ENCODE measurements at places on chromosomes 1 and 21.

DNA sequence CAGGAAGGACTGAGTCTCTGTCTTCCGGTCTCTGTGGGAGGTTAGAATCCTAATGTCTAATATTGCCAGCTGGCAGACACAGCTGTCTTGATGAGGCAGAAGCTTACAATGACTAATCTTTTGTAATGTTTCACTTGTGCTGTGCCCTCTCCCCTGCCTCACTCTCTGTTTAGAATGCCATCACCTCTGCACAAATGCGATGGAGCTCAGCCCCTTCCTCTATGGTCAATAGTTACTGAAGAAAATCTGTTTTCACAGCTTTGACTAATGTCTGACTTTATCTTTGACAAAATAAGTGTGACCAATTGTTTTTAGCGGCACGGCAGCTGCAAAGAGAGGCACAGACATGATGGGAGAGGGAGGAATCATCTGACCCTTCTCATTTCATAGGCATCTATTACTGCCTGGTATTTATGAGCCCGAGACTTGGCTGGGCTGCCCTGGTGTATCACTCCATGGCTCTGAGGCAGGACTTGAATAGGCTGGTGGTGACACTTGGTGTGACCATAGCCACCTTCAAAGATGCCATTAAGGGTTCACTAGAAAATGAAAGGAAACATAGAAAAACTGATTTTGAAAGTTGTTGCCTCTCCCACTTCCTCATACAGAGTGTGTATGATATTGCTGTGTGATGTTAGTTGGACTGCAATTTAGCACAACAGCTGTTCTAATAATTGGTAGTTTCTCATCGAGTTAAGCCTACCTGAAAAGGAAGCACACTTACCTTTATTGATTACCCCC, 163.2 kb upstream of the NBPF11 start:
- DNase-seq, result no peak

GRCh38 chr1:112335351-112335750, 60.7 kb upstream of the CTTNBP2NL start:
- no peak for DNase-seq

DNA sequence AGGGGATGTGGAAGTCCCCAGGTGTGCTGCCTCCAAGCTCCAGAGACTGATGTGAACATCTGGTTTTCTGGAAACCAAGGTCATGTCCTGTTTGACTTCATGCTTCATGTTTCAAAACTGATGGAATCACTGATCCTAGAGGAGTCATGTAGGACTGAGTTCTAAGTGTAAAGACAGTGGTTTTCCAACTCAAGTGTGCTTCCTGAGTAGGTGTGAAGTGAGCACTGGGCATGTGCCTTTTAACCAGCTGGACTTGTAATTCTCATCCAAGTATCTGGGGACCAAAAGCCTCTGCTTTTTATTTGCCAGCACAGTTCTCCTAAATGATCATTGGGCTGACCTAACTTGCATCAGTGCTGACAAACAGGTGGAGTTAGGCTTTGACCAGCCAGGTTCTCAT, 36.9 kb downstream of the ABCA4 start:
- DNase-seq, result no peak

DNA sequence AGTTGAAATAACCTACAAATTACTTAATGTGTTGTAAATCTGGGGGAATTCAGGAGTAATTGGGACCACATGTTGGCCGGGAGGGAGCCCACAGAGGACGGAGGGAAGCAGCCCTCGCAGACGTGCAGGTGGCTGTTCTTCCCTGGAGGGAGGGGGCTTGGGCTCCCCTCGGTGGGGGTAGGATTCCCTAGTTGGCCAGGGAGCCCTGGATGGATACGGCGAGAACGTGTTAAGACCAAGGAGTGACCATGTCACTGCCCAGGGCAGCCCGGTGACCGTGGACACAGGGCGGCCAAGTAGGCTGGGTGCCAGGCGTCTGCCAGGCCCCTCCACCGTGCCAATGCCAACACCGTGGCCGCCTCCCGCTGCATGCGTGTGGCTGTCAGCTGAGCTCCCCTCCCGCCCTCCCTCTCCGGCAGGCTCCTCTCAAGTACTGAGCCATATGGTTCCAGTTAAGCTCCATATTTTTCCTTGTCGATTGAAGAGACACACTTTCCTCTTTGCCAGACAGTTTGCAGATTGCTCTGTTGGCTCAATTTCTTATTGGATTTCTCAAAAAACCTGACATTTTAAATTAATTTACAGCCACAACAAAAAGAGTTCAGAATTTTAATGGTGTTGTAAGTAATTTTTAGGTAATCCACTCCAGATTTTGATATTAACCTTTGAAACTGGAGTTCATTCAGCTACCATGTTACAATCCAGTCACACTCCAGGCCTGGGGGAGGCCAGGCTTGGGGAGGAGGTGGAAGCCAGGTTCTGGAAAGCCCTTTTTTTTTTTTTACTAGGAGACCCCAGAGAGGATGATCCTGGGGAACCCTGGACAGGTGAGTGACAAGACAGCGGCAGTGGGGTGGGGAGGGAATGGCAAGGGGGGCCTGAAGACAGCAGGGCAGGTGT, 71.2 kb downstream of the CASZ1 start:
- no peak for DNase-seq

DNA sequence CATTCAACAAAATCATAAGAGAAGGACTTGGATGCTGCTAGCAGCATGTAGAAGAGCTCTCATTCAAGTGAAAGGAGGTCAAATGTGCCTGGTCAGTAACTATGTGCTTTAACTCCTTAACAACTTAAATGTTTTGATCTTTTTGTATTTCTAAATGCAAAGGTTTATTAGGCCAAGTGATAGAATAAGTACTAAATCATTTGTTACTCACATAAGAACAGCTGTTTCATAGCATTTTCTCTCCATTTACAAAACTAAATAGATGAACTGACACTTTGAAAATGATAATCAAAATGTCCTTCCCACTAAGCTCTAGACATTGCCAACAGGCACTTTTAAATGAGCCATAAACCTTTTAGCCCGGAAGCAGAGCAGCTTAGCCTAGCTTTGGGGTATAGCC, 254.3 kb upstream of the PRMT6 start:
- no peak for DNase-seq

DNA sequence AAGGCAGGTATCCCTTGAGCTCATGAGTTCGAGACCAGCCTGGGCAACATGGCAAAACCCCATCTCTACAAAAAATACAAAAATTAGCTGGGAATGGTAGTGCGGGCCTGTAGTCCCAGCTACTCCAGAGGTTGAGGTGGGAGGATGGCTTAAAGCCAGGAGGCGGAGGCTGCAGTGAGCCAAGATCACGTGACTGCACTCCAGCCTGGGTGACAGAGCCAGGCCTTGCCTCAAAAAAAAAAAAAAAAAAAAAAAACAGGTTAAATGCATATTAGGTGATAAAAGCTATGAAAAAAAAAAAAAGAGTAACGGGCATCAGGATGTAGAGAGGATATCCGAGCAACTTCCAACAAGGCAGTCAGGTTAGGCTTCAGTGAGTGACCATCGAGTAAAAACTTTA, 2.8 kb upstream of the SRRM1 start:
- no peak for DNase-seq

GRCh38 chr1:22611530-22611947, 24.9 kb upstream of the C1QA start:
- DNase-seq, result peak; percentile 75

GRCh38 chr1:85225624-85226380, 25.0 kb upstream of the SYDE2 start:
- no peak for DNase-seq

DNA sequence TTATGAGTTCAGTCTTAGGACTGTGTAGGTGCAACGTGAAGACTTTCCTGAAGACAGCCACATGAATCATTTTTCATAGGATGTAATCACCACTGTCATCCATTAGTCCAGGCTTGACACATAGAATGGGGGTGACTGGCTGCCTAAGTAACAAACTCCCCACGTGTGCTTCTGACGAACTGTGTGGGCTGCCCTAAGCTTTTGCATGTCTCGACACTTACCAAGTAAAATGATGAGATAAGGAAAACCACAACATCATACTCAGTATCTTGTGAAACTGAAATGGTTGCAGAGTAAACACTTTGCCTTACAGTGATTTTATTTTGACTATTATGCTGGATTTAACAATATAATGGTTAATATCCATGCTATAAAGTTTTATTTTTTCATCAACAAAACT, 19.5 kb downstream of the ERG start:
- peak; percentile 89 for DNase-seq

- DNase-seq, result peak; percentile 81
Observed at GRCh38 chr1:182394055-182394775, 2.6 kb upstream of the GLUL start.

- DNase-seq, result peak; percentile 76
Observed at GRCh38 chr1:52296345-52296744, 69.7 kb downstream of the CC2D1B start.

DNA sequence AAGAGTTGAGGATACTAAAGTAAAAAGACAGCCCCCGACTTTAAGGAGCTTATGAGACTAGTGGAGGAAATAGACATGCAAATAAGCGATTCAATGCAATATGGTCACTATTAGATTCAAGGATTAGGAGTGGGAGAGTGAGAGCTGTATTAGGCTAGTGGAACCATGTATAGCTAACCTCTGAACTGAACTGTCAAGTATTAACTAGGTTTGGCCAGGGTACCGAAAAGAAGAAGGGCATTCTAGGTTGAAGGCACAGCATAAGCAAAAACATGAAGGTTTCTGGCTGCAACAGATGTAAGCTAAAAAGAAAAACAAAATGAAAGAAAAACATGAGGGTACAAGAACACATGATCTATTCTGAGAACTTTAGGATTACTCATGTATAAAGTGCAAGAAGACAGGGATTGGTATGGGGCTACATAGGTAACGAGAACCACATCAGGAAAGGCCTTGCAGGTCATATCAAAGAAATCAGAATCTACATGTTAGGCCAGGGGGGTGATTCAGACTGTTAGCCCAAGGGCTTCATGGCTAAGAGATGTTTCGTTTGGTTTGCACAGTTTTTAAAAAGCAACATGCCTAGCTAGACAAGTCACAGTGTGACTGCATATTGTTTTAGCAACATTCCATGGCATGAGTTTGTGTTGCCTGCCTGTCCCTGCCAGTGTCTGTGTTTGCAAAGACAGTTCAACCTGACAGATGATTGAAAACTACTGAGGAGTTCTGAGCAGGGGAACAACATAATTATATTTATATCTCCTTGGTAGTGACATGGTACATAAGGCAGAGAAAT, 54.4 kb upstream of the HAO2 start:
- DNase-seq, result no peak

DNA sequence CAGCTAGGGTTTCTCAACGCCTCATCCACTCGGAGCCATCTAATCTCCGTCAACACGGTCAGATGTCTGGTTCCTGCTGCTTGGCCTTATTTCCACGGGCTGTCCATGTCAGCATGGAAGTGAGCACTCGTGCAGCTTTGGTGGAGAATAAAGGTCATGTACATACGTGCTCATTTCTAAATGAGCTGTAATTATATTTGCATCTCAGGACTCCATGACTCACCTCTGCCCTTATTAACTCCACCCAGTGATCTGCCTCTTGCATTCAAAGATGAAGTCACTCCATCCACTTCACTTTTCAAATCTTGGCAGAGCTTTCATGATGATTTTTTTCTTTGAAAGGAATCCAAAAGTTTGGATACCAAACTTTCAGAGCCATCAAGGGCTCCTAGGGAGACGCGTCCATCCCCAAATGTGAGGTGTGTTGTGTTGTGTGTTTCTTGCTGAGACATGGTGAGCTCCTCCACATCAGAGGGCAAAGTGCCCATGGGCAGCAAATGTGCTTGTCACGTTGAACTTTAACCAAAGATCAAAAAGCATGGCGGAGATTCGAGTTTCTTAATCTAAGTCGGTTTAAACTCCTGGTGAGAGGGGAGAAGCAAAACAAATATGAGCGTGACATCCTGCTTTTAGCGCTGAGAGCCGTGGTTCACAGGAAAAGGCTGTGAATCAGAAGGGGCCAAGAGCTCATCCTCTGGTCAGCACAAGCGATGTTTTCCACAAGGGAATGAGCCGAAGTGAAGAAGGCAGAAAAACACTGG, 68.6 kb upstream of the ERRFI1 start:
- no peak for DNase-seq

DNA sequence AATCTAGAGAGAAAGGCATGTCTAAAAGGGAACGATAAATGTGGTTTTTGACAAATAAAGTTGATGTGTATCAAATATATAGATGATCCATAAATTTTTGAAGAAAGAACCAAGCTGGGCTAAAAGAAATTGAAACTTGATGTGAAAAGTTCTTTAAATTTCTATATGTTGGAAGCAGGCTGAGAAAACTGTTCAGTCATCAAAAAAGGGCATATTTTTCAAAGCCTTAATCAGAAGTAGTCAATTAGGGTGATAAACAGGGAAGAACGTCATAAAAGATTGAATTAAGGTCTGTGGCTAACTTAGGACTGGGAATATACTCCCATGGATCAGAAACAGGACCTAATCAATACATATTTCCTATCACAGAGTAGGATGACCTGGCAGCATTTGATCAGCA, 211.4 kb upstream of the ZRANB2 start:
- DNase-seq, result no peak

GRCh38 chr1:76595024-76595423, 272.3 kb upstream of the ST6GALNAC5 start:
- no peak for DNase-seq

GRCh38 chr1:204744107-204744779, 58.7 kb upstream of the LRRN2 start:
- no peak for DNase-seq

DNA sequence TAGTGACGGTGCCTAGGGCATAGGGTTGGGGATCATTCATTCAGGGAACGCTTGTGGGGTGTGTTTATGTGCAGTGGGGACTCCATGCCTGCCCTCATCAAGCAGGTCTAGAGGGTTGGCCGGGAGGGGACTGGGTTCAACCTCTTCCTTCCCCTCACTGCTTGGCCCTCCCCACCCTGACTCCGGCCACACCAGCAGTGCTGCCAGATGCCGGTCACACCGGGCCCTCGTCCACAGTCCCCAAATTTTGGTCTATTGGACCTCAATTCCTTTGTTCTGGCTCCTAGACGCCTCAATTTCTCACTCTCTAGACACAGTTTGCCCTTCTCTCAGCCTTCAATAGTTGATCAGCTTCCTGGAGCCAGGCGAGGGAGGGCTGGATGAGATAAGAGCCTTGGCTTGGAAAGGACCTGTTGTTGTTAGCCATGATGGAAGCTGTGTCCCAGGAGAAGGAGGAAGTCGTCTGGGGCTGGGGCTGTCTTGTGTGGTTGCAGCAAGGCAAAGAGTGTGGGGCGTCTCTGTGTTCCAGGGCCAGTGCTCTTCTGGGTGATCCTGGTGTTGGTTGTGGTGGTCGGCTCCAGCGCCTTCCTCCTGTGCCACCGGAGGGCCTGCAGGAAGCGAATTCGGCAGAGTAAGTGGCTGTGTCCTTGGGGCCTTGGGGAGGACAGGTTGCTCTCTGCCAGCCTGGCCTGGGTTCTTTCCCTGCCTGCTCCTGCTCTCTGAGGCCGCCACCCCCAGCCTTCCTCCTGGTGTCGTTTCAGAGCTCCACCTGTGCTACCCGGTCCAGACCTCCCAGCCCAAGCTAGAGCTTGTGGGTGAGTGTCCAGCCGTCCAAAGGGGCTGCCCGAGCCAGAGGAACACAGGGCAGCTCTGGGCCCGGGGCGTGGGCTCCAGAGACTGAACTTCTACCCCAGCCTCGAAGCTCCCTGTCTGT, 41.1 kb upstream of the TNFRSF1B start:
- DNase-seq, result peak; percentile 52

DNA sequence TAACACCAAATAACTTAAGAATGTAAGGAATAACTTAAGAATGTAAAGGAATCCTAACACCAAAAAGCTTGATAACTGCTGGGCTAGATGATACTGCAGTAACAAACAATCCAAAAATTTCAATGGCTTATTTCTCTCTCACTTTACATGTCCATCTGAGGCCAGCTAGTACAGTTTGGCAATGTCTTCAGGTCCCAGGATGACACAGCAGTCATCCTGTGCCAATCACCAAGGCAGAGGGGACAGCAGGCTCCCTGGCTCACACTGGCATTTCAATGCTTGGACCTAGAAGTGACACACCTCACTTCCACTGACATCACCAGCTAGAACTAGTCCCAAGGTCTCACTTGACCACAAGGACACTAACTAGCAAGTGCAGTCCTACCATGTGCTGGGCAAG, 15.3 kb downstream of the DNAJC11 start:
- DNase-seq, result no peak

Measured in hematopoietic multipotent progenitor cell treated with erythropoietin and hydrocortisone succinate and interleukin-3 and kit ligand, for 4 days (in vitro differentiated cells).